ENCODE measurements at places on chromosomes 16 and 17. TPM values are rescaled to one million over a fixed set of nuclear protein-coding genes. Genes with fewer than 3 reads are reported as not detected.
A peak's percentile ranks its signal among the peaks of the same experiment; 100 is the strongest.

DNA sequence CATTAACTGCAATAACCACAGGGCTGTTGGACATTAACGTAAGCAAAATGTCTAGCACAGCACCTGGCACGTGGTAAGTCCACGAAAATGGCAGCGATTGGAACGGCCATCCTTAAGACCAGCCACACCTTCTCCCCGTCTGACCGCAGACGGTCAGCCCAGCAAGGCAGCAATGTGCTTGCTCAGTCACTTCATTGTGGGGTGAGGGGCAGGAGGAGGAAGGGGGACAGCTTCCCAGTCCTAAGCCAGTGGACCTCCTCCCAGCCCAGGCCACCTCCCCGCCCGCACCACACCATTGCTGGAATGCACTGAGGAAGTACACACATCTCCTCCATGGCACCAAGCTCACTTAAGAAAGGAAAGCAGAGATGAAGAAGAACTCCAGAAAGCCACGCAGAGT is 8.6 kb upstream of the MYLK3 start:
- H3K4me1 ChIP-seq, result peaks cover 6% of the 10 kb centered on the region
- peaks cover 2% of the 10 kb centered on the region for H3K27me3 ChIP-seq
- H3K36me3 ChIP-seq, result no peaks in the 10 kb centered on the region
- H3K27ac ChIP-seq, result no peak overlapping the region
- DNase-seq, result no peak

- no peak for DNase-seq
- no peak overlapping the region for H3K4me3 ChIP-seq
- H3K36me3 ChIP-seq, result peaks cover 10% of the 10 kb centered on the region
- H3K27me3 ChIP-seq, result peaks cover 8% of the 10 kb centered on the region
- H3K4me1 ChIP-seq, result peaks cover 3% of the 10 kb centered on the region
Observed at GRCh38 chr16:19868421-19868820, 16.2 kb downstream of the GPRC5B start.

- H3K36me3 ChIP-seq, result no peaks in the 10 kb centered on the region
- no peaks in the 10 kb centered on the region for H3K4me1 ChIP-seq
- no peak overlapping the region for H3K27ac ChIP-seq
Observed at GRCh38 chr16:67312719-67313118, 13.8 kb downstream of the KCTD19 start.

DNA sequence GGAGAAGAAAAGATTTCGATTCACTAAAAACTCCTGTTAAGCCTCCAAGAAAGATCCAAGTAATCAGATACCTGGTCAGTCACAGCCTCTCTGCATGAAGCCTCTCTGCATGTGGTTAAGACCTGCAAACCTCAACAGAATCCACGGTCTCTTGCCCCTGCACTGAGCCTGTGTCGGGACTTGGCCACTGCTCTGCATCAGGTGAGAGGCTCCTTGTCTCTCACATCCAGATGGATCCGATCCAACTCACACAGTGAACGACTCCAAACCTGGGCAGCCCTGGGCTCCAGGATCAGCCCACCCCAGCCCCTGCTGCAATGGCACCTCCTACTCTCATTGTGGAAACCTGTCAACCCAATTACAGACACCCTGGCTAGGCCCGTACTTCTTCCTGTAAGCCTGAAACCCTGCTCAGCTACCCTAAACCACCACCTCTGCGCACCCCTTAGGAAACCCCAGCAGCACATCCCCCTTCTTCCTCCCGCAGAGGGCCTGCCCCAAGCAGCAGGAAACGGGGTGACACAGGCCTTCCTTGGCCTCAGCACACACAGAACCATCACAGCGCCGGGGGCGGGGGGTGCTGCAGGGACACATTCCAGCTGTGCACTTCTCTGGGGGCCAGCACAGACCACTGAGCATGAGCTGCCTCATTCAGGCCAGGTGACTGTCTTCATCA is 129.5 kb downstream of the ANKRD11 start:
- H3K27me3 ChIP-seq, result peaks cover 17% of the 10 kb centered on the region
- peaks cover 76% of the 10 kb centered on the region for H3K4me1 ChIP-seq
- H3K27ac ChIP-seq, result peak overlapping the region; percentile 70
- no peak for DNase-seq
- H3K4me3 ChIP-seq, result no peak overlapping the region

SOX9 gene
- total RNA-seq, result 1.6 TPM
